D721Med (cell line): ENCODE measurements at places on chromosomes 16 and 17.

GRCh38 chr16:6926341-6926740 lies 406.3 kb upstream of the RBFOX1 start:
- no peak for DNase-seq

- no peak for DNase-seq
Observed at GRCh38 chr17:65433592-65433991, 127.9 kb downstream of the AXIN2 start.

GRCh38 chr17:59287452-59287851 lies 44.0 kb upstream of the YPEL2 start:
- no peak for DNase-seq

DNA sequence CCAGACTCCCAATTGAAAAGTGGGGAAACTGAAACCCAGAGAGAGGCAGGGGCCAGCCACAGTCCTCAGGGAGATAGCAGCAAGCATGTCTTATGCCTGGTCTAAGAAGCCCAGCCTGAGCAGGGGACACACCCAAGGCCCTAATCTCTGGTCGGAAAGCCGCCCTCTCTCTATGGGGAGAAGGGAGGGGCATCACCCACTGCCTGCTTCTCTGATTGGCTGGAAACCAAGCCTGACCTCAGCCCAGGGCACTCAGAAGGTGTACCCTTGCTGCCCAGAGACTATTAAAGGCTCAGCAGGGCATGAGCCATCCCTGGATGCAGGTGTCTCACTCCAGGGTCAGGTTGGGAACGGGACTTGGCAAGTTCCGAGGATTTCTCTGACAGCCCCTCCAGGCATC lies 5.7 kb upstream of the KRT13 start:
- no peak for DNase-seq

DNA sequence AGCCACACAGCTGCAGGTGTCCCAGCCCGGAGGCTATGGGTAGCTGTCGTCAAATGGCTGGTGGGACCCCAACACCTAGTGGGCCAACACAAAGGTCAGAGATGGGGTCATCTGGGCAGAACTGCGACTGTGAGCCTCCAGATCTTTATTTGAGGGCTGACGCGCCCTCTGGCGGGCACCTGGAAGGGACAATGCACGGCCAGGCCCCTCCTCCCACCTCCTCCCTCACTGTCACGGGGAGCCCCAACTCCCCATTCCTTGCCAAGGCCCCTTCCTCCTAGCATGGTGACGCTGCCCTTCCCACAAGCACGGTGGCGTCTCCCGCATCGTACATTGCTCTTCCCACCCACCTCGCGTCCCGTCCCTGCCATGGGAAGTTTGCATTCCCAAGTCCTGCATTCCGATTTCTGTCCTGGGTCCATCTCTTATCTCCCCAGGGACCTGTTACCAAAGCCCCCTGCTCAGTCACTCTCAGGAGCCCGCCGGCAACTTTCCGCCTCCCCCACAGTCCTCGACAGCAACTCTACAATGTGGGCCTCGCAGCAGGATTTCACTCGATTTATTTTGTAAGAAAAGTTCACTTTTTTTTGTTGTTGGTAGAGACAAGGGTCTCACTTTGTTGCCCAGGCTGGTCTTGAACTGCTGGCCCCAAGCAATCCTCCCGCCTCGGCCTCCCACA lies 1.0 kb downstream of the TLE7 start:
- no peak for DNase-seq

DNA sequence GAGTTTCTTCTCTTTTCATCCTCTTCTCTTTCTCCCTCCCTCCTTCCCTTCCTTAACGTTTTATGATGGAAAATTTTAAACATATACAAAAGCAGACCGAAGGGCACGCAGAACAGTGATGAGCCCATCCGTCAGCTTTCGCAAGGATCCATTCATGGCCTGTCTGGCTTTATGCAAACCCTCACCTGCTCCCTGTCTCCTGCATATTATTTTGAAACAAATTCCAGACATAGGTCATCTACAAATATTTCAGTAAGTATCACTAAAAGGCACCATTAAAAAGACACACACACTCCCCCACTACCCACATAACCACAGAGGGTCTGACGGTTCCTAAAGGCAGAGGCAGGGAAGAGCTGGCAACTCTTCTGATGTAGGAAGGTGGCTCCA lies 235.0 kb downstream of the NTN1 start:
- DNase-seq, result no peak

DNA sequence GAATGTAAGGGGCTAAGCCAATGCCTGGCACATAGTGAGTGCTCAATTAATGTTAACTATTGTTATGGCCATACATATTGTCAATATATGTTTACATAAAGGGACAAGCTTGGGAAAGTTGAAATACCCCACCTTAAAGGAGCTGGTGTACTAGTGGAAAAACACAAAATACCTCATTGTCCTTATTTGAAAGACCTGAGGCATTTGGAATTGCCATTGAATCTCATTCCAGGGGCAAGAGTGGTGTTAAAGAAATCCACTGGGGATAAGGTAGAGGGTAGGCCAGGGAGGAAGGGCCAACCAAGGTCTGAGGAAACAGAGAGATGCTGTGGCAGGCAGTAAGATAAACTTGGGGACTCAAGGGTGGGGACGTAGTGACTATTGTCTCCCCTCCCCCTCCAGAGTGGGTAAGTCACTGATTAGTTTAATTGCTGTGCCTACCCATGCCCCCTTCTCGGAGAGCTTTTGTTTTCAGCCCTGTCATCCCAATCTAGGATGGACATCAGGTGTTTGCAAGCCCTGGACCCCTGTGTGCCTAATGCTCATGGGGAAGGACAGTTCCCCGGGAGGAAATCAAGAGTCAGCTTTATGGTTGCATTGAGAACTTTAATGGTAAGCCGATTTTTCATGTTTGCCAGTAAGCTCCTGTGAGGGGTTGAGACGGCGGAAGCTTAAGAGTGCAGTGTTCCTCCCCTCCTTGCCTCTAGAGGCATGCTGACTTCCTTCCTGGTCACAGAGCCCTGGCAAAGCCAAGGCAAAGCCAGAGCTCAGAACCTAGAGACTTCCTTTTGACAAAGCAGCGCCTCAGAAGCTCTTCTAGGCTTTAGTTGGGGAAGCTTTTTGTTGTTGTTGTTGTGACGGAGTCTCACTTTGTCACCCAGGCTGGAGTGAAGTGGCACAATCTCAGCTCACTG lies 2.5 kb upstream of the HEATR9 start:
- DNase-seq, result peak; percentile 31

- no peak for DNase-seq
Observed at GRCh38 chr17:65558683-65559460, 2.6 kb downstream of the AXIN2 start.

DNA sequence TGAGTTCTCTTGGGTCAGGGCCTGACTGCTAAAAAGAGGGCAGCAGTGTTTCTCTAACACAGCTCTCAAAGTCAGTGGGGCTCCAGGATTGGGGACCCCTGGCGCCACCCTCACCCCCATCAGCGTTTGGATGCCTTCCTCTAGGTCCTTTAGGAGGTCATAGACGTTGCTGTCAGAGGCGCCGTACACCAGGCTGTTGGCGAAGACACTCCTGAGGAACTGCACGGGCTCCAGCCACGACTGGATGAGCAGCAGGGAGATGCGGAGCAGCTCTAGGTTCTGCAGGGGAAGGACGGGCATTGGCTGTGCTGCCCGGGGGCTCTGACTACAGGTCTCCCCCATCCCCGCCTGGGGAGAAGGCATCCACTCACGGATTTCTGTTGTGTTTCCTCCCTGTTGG lies 993 bp downstream of the GH1 start:
- DNase-seq, result no peak

GRCh38 chr16:483341-484075 lies 44.0 kb upstream of the CAPN15 start:
- DNase-seq, result no peak

DNA sequence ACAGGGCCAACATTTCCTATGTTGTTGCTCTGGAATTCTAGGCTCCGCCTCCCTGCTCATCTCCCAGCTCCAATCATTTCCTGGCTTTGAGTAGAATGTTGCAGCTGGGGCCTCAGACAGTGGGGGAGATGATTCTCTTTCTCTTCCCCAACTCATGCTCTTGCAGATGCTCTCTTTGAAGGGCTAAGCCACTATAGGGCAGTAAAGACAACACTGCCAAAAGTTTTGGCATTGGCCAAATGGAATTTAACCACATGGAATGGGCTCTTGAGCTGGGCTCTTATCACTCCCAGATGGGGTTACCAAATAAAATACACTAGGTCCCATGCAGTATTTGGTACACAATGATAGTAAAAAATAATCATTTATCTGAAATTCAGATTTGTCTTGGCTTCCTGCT lies 19.6 kb upstream of the EFCAB13 start:
- no peak for DNase-seq

DNA sequence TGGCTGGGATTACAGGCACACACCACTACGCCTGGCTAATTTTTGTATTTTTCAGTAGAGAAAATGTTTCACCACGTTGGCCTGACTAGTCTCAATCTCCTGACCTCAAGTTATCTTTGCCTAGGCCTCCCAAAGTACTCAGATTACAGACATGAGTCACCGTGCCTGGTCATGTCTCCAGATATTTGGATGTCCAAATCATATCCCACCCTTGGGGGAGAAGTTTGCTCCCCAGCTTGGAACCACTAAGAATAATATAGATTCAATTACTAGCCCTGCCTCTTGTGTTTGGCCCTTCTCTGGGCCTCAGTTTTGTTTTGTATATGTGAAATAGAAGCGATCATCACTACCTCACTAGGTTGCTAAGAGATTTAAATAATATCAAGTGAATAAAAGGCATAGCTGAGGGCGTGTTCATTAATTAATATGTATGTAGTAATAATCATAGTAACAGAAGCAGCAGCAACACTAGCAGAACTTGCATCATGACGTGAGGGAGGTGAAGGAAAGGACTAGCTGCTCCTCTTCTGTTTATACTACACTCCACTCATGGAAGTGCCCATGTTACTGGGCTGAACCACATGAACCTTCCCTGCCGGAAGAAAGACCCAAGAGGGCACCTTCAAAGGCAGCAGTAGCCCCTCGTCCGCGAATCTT lies 253.6 kb upstream of the XYLT1 start:
- no peak for DNase-seq

- DNase-seq, result no peak
Observed at GRCh38 chr17:66508896-66509844, 206.8 kb downstream of the PRKCA start.

GRCh38 chr16:10552998-10553491 lies 27.4 kb downstream of the EMP2 start:
- DNase-seq, result no peak

GRCh38 chr17:12463102-12463501 lies 202.6 kb upstream of the MYOCD start:
- DNase-seq, result no peak

GRCh38 chr17:7951143-7951792 lies 19.3 kb downstream of the CNTROB start:
- DNase-seq, result no peak

- DNase-seq, result no peak
Observed at GRCh38 chr16:66267292-66268014, 99.0 kb upstream of the CDH5 start.

GRCh38 chr16:38941-39892 lies 14.2 kb downstream of the POLR3K start:
- no peak for DNase-seq

GRCh38 chr17:80220054-80220735 lies at the start of the genes SGSH and SLC26A11:
Gene SGSH, minus strand, starts transcription at chr17:80220333. Its CDS starts 20 bp downstream, at chr17:80220313.
Gene SLC26A11, plus strand, starts transcription at chr17:80220427. Its CDS starts 1,134 bp downstream, at chr17:80221561.
- DNase-seq, result peak; percentile 99

- peak; percentile 64 for DNase-seq
Observed at GRCh38 chr16:66270333-66270927, 96.1 kb upstream of the CDH5 start.

DNA sequence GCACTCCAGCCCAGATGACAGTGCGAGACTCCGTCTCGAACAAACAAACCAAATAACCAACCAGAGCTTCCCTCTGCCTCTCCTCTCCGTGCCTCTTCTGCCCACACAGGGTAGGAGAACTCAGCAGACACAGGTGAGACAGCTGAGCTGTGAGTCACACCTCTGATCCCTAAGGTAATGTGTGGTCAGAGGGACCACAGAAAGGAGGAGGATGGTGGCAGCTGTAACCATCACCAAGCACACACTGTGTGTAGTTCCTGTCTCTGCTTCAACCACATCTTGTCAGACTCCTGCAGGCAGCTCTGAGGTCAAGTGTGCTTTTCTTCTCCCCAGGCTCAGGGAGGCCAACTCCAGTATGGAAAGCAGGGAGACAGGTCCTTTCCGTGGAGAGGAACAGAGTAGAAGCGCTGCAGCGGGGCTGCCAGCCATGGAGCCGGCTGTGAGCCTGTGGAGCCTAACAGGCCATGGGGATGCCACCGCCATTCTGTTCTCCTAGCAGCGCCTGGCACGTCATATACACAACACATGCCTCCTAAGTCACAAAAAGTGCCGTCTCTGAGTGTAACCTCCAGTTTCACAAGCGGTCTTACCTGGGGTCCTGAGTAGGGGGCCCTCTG lies 7.1 kb downstream of the NUDT16L1 start:
- DNase-seq, result no peak

DNA sequence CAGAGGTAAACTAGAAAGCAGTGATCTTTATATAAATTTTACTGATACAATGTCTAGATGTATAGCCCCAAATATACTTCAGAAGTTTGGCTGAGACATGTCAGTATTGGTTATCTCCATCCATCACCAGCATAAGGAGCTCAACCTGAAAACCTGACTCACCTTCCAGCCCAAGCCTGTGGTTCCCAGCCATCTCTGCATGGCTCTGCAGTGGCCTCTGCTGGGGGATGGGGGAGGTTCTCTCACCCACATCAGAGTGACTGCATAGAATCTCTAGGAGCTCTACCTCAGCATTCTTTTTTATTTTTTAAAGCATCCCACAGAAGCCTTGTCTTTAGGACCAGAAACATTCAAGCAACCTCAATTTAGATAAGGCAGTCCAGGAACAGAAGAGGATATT lies 27.3 kb downstream of the USP7 start:
- DNase-seq, result no peak

DNA sequence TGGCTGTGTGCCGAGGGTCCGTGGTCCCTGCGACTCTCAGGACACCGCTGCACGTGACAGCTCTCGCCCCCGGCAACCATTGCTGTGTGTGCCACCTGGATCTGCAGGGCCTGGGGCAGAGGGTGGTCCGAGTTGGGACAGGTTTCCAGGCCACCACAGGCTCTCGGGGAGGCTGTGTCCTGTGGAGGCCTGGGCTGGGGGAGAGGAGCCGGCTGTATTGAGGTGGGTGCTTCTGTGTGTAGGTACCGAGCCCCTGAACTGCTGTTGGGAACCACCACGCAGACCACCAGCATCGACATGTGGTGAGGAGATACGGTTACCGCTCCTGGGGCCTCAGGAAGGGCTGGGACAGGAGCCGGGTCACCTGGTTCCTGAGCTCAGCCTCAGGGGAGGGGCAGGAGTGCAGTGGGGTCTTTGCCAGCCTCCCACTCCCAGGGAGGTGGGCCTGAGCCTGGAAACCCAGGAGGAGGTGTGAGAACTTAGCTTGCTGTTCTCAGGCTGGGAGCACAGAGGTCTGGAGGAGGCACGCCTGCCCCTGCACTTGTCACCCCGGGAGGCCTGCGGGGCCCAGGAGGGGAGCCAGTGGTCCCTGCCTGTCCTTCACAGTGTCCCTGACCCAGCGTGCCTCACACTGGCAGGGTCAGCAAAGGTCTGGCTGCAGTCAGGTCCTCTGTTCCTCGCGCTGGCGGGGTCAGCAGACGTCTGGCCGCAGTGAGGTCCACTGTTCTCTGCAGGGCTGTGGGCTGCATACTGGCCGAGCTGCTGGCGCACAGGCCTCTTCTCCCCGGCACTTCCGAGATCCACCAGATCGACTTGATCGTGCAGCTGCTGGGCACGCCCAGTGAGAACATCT lies 7.3 kb downstream of the SPATA2L start:
- DNase-seq, result no peak

- no peak for DNase-seq
Observed at GRCh38 chr17:19327031-19327783, 35.3 kb downstream of the B9D1 start.

- no peak for DNase-seq
Observed at GRCh38 chr17:36640836-36641235, 39.5 kb downstream of the MRM1 start.

GRCh38 chr17:68198931-68199836 lies 48.7 kb upstream of the AMZ2 start:
- DNase-seq, result no peak
